Esophagus squamous epithelium (tissue), 5 donors: ENCODE measurements at places on chromosomes 11 and 22.

GRCh38 chr22:46004105-46004866 lies 27.3 kb upstream of the WNT7B start:
- no peak for DNase-seq

DNA sequence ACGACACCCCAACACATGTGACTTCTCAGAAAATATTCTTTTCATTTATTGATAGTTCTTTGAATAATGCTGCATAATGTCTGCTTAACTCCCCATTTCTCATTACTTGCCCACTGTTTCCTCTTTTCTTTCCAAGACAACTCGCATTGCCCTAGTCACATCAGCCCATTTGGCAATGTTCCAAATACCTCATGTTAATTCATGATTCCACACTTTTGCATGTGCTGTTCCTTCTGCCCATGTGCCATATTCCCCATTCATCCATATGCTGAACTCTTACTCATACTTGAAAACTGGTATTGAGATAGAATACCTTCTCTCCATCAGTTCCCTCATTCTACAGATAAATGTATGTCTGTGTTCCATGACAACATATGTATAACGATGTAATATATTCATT lies 993.7 kb downstream of the OPCML start:
- no peak for DNase-seq

DNA sequence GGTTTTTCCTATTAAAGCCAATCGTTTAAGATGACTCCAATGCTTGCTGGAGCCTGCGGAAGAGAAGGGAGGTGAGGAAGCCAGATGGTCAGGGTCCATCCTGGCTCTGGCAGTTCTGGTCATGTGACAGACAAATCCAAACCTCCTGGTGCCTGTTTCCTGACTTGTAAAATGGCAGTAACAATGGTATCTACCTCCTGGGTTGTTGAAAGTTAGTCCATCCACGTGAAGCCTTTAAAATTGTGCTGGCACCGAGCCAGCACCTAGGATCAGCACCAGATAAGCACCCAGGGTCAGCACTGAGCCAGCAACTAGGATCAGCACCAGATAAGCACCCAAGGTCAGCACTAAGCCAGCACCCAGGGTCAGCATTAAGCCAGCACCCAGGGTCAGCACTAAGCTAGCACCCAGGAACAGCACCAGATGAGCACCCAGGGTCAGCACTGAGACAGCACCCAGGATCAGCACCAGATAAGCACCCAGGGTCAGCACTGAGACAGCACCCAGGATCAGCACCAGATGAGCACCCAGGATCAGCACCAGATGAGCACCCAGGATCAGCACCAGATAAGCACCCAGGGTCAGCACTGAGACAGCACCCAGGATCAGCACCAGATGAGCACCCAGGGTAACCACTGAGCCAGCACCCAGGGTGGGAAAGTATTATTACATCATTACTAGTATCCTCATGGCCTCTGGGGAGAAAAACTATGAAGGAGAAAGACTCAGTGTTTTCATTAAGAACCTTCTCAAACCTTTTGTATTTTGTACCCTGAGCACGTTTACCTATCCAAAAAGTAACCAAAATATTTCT lies 17.2 kb downstream of the KIAA0930 start:
- DNase-seq: no peak

GRCh38 chr22:24214467-24215285 lies 30.2 kb downstream of the GGT5 start:
- no peak for DNase-seq

- no peak for DNase-seq
Observed at GRCh38 chr22:37100589-37101127, 8.9 kb downstream of the TMPRSS6 start.

GRCh38 chr22:19714312-19715187 lies at the start of gene SEPTIN5:
SEPTIN5 (plus strand) TSS chr22:19714503; CDS start chr22:19714589, 86 bp downstream.
- DNase-seq: no peak

DNA sequence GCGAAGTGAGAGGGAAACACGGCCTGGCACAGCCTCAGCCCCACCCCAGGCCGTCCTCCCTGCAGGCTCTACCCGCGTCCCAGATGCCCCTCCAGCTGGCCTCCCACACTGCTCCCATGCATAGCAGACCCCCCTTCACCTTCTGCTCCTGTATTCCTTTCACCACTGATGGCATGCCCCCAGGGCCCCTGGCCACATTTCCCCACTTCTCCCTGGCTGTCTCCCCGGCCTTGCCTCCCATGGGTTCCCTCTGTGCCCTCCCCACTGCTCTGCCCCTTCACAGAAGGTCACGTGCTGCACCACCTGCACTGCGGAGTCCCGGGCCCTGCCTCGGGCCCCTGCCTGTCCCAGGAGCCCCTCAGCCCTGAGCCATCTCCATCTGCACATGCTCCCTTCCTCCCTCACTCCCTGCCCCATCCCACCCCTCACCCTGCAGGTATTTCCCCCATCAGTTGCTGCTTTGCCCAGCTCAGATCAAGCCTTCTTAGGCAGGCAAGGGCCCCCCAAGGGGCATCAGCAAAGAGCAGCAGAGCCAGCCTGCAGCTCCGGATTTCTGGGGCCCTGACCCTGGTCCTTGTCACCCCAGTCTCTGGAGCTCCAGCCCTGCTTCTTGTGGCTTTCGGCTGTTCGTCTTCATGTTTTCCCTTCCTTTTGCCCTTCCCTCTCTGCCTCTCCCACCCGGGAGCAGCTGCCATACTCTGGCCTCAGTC lies 46.4 kb downstream of the GAB4 start:
- no peak for DNase-seq

DNA sequence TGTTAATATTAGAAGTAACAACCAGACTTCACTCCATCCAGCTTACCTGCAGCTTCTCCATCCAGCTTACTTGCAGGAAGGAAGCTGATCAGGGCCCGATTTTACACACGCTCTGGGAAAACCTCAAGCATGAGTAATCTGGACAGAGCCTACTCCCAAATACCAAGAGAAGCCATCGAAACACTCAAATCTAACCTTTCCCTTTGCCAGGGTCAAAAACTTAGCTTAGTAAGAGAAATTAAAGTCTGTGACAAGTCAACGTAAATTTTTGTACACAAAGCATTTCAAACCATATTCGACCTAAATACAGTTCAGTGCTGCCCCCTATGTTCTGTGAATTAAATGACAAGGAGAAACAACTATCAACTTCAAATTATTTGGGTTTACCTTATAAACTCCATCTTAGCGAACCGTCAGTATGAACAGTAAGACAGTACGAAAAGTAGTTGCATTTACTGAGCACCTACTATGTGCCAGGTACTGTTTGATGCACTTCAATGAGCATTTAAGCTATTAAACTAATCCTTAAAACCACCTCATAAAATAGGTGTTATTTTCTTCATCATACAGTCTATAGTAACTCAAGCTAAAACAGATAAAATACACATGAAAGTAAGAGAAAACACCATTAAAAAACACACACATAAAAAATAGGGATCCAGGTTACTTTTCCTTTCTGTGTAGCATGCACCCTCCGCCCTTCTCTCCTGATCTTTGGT lies 36.9 kb downstream of the ARFGAP3 start:
- DNase-seq: no peak

DNA sequence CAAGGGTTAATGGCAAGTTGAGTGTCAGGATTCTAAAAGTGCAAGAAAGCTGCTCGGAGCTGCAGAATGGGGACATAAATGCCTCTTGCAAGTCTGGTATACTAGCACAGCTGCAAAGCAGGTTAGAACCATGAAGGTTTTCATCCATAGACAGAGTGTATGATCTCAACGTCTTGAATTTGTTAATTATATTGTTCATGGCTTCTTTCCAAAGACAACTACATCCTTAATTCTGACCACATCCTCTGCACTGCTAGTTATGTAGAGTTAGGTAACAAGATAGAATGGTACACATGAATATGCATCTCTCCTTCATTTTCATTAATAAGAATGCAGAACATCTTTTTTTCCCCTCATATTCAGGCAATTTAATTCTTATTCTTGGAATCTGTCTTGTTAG lies 34.2 kb downstream of the EXPH5 start:
- DNase-seq: no peak

DNA sequence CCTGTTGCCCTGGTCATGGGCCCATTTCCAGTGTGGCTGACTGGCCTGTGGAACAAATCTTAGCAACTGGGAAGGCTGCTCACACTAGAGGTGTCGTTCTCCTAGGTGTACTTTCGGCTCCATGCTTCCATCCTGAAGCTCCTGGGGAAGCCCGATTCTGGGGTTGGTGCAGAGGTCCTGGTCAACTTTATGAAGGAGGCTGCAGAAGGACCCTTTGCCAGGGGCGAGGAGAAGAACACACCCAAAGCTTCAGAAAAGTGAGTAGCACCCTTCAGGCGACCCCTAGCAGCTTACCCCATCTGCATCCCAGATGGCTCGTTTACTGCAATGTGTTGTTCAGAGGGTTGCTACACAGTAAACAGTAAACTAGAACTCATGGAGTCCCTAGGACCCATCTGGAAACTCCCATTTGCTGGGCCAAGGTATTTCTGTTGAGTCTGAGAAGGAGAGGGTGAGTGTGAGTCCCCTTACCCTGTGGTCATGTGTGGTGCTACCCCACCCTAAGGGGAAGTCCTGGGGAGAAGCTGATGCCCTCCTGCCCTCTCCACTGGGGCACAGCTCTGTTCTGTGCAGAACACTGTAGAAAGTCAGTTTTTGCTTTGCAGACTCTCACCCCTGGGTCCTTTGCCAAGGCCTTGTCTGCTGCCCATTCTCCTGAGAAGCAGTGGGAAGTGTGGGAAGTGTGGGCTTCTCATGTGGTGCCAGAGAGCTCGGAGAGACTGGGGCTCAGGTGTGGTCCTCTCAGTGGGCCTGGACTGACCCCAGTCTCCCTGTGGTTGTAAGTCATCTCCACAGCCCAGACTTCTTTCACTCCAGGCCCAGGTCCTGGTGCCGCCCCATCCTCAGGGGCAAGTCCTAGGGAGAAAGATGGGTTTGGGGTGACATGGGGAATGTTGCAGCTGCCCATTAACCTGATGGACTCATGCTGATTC lies 85.0 kb downstream of the CABIN1 start:
- DNase-seq: no peak

- DNase-seq: no peak
Observed at GRCh38 chr22:18947905-18948304, 11.8 kb upstream of the PRODH start.

GRCh38 chr11:75279273-75279672 lies 38.7 kb downstream of the TPBGL start:
- DNase-seq: no peak

- no peak for DNase-seq
Observed at GRCh38 chr11:20016526-20016925, 143.7 kb downstream of the DBX1 start.

- no peak for DNase-seq
Observed at GRCh38 chr11:124900464-124900863, 2.8 kb upstream of the ROBO4 start.

- DNase-seq: no peak
Observed at GRCh38 chr11:76642341-76642740, 28.2 kb downstream of the LRRC32 start.

DNA sequence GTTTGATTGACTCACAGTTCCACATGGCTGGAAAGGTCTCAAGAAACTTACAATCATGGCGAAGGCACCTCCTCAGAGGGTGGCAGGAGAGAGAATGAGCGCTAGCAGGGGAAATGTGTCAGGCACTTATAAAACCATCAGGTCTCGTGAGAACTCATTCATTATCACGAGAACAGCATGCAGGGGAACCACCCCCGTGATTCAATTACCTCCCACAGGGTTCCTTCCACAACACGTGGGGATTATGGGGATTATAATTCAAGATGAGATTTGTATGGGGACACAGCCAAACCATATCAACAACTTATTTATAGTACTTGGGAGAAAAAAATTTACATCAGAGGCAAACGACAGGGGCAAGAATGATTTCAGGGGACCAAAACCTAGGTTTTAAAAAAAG lies 3.0 kb downstream of the ME3 start:
- no peak for DNase-seq

- no peak for DNase-seq
Observed at GRCh38 chr11:118845369-118845768, 38.3 kb upstream of the CXCR5 start.

DNA sequence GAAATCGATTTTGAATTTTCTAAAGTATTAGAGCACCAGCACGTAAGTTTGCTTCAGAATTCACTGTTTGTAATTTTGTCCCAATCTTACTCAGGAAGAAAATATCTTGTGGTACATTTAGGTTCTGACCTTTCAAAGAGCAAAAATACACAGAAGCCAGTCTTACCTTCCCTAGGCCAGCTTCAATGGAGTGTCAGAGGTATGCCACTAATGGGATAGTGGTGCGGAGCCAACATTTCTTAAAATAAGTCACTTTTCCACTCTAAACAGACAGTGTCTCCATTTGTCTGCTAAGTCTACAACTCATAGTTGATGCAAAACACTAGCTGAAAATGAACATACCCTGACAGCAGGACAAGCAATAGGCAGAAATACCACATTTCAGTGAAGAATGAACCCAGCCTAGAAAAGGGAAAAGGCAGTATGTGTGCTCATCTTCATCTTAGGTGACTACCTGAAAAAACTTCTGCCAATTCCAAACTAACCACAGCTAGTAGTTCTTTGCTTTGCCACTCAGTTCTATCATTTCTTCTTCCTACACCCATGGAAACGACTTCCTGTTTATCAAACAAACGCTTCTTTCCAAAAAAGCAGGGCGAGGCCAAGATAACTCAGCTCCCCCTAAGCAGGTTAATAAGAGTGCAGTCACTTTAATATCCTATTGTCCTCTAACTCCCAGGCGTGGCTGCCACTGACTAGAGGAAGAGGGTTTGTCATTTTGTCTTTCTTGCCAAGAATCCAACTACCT lies 94.0 kb upstream of the APOA1 start:
- no peak for DNase-seq

DNA sequence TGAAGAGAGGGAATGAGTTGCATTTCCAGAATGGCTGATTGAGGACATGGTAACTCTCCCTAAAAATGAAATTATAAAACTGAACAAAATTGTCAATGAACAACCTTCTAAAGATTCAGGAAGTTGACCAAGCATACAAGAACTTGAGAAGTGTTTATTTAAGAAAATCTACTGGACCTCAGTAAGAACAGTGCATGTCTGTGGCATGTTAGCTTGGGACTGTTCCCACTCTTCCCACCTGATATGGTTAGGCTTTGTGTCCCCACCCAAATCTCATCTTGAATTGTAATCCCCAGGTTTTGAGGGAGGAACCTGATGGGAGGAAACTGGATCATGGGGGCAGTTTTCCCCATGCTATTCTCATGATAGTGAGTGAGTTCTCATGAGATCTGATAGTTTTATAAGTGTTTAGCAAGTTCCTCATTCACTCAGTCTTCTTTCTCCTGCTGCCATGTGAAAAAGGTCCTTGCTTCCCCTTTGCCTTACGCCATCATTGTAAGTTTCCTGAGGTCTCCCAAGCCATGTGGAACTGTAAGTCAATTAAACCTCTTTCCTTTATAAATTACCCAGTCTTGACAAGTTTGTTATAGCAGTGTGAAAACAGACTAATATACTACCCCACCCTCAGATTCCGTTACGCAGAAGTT lies 15.4 kb downstream of the MS4A13 start:
- no peak for DNase-seq

DNA sequence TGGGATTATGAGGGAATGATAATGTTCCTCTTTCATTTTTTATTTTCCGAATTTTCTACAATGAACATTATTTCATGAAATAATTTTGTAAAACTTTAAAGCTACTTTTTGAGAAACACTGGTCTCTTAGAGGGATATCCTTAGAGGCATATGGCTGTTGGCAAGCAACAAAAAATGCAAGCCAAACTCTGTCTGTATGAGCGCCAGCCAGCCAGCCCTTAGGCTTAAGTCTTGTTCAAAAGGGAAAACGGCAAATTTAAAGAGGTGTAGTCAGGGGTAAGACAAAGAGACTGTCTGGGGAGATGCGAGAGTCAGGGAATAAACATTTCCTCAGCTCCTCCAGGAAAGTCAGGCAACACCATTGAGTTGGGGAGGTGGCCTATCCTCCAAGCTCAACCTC lies 22.5 kb downstream of the ASCC2 start:
- no peak for DNase-seq
